Right lobe of liver (tissue), 6 donors: ENCODE measurements at places on chromosomes 1 and 21.

- DNase-seq, result no peak
These were observed 101.8 kb downstream of the CD247 start for GRCh38 chr1:167416506-167416905.

DNA sequence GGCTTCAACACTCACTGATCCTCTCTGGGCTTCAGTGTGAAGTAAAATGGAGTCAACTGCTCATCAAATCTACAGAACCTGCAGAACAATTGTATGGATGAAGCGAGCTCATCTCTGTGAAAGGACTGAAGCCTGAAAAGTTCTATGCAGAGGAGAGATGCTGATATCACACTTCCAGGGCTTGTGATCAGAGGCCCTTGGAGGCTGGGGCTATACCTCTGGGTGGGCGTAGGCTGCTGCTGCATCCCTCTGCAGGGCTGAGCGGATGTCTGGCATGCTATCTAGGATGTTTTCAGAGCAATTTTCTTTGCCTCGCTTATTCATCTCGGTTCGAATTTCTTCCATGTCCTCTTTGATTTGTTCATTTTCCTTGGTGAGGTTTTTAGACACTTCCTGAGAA is 17.6 kb downstream of the OLFML2B start:
- DNase-seq, result no peak

GRCh38 chr1:190244406-190244805 is 233.3 kb downstream of the BRINP3 start:
- DNase-seq, result no peak

DNA sequence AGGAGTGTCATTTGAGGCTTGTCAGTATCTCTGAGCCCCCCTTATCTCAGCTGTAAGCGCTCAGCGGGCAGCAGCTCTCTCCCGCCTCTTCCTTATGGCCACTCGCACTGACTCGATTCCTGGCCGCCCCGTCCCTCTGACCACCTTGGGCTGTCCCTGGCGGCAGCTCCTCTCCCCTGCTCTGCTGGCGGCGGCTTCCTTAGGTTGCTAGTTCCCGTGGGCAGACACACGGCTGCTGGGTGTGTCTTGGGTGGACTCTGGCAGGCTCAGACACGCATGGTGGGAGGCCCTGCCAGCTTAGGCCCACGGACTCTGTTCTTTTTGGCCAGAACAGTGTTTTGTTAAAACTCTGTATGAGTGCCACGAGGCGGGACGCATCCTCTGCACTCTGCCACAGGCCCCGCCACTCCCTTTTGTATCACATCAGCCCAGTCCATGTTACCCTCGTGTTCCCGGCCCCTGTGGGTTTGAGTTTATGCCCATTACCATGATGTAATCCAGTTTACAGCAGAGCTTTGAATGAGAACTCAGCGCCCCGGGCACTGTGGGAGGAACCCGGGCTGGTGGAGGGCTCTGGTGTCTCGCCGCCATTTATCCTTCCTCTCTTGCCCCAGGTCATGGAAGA is 45.9 kb downstream of the COQ8A start:
- peak; percentile 48 for DNase-seq

GRCh38 chr1:57026624-57027354 is 61.0 kb upstream of the C8B start:
- DNase-seq, result no peak

- DNase-seq, result no peak
These were observed 7.4 kb downstream of the PTPRF start for GRCh38 chr1:43538143-43538487.

- DNase-seq, result no peak
These were observed 6.5 kb upstream of the ATP1A4 start for GRCh38 chr1:160144921-160145320.

- DNase-seq, result no peak
These were observed 85.4 kb downstream of the CEP350 start for GRCh38 chr1:180040034-180040433.

DNA sequence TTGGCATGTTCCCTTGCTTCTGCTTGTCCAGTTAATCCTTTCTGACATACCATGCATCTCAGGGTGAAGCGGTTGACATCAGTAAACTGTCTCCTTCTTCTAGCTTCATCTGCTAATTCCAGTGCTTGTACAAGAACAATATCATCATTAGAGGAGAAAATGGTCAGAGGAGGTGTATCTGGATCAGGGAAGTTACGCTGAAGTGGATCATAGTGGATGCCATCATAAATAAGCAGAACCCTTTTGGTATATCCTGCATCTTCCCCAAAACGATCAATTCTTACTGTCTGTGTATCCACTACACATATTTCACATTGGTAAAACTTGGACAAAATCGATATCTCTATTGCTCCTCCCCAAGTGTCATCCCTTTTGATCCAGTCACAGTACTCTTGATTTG is 2.0 kb downstream of the YOD1 start:
- DNase-seq, result no peak

- no peak for DNase-seq
These were observed 21.2 kb upstream of the DISC1 start for GRCh38 chr1:231605149-231606100.

DNA sequence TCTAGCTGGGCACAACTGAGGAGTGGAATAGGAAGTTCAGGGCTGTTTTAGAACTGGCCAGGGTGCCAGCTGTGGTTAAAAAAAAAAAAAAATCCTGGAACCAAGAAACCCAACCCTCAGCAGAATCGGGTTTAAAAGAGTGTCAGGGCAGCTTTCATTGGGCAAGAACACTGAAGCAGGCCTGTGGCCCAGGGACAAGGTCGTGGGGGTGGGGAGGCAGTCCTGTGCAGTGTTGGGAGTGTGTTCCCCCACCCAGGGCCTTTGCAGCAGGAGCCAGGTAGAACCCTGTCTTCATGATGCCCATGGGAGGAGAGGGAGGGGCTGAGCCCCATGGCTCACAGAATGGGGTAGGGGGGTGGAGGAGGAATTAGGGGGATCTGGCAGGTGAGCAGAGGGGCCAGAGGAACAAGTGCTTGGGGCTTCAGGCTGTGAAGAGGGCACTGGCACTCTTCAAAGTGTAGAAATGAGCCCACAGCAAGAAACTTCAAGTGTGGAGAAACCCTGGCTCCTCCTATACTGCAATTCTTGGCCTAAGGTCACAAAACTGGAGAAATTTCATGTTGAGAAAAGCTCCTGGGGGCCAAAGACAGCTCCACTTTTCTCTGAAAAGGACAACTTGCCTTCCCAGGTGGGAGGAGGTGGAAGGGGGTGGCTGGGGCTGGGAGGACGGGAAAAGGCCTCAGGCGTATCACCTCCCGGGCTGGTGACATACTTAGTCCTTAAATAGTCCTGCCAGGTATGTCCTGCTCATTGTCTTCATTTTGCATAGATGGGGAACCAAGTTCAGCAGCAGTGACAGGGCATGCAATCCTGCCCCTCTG is 39.3 kb downstream of the KIAA1614 start:
- no peak for DNase-seq

DNA sequence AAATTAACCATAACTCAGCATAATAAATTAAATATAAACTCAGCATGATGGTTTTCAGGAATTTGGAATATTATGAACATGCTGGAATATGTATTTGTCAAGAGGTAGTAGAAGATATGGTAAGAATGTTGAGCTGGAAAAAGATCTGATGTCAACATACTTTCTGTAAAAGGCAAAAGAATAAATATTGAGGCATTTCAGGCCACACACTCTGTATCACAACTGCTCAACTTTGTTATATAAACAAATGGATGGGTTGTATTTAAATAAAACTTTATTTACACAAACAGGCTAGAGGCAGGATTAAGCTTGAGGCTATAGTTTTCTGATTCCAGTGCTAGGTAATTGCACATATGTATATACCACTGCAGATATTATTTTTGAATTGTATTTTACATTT is 1409.4 kb downstream of the MRPL39 start:
- no peak for DNase-seq

- DNase-seq, result no peak
These were observed 10.4 kb downstream of the LAMB3 start for GRCh38 chr1:209641832-209642172.

DNA sequence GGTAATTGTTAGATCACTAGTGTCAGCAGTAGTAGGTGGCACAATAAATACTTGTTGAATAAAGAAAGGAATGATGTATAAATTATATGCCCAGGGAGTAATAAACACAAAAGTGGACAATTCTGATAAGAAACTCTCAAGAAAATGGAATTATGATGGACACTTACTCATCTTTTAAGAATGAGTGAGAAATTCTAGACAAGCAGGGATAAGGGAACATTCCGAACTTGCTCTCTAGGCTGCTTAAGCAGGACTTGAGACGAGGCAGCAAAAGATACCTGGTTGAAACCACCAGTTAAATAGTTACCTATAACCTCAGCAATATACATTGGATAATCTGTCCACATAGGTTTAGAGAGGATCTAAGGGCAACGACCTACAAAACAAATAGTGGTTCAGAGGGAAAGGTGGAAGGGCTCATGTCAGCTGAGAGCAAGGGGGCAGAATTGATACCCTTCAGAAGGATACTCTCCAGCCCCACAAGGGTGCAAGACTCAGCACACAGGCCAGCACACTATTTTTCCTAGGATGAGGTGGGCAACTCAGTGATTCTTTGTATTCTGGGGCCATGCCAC is 46.3 kb downstream of the XCL2 start:
- DNase-seq, result no peak

- DNase-seq, result no peak
These were observed 187.2 kb downstream of the FGGY start for GRCh38 chr1:59484096-59484495.

GRCh38 chr21:42505090-42505726 is 8.4 kb upstream of the SLC37A1 start:
- no peak for DNase-seq

DNA sequence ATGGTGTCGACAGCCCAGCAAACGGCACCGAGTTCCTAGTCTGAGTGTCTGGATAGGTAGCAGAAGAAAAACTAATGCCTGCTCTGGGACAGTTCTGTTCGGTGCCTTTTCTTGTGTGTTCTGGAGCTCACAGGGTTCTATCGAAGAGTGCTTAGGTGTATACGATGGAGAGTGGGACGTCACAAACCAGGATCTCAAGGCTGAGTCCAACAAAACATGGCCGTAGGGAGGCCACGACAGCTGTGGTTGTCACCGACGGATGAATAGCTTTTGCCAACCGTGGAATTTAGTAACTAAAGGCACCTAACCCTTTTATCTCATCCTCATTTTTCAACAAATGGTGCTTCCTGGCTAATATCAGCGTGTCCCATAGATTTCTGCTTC is 635 bp upstream of the SYNJ1 start:
- DNase-seq, result no peak

- DNase-seq, result no peak
These were observed 46.2 kb downstream of the SH3GLB1 start for GRCh38 chr1:86750530-86750929.

DNA sequence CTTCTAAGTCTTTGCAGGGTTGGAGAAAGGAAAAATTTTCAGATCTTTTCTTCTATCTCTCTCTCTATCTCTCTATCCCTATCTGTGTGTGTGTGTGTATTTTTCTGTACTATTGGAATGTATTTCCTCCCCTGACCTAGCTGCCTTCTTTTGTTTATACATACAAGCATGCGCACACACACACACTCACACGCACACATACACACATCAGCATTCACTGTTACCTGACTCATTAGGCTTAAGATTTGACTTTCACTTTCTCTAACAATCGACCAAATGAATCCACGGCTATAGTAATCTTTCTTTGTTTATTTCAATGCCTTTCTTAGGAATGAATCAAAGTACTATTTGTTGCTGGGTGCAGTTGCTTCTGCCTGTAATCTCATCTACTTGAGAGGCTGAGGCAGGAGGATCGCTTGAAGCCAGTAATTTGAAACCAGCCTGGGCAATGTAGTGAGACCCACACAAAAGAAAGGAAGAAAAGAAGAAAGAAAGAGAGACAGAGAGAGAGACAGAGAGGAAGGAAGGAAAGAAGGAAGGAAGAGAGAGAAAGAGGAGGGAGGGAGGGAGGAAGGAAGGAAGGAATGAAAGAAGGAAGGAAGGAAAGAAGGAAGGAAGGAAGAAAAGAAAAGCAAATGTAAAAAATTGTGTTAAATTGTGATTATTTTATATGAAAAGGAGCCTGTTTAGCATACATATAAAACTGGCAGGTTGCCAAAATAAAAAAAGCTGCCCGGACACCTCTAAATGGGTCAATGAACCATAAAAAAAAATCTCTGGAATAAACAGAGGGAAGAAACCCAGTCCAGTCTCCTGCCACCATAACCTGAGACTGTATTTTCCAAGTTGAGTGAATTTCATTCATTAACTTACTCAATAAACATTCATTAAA is 206.8 kb downstream of the ZNF326 start:
- no peak for DNase-seq

DNA sequence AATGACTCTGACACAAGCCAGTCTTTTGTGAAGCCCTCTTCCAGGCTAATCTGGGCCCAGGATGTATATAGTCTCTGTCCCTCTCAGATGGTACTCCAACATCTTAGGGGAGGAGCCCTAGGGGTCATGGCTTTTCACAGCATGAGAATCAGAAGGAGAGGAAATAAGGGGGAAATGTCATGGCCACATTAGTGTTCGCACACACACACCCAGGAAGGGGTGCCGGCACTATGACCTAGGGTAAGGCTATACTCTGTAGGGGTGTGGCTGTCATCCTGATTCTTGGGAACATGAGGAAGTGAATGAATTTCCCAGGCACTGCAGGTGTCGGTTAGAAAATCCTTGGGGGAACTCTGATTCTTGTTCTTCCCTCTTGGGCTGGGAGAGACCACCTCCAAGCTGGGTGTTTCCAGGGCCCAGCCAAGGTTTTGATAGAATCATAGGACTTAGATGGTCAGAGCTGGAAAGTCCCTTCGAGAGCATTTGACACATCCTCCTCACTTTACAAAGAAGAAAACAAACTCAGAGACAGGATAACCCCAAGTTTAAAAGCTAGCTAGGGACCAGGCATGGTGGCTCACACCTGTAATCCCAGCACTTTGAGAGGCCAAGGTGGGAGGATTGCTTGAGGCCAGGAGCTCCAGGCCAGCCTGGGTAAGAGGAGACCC is 22.0 kb downstream of the GFI1 start:
- DNase-seq, result no peak

DNA sequence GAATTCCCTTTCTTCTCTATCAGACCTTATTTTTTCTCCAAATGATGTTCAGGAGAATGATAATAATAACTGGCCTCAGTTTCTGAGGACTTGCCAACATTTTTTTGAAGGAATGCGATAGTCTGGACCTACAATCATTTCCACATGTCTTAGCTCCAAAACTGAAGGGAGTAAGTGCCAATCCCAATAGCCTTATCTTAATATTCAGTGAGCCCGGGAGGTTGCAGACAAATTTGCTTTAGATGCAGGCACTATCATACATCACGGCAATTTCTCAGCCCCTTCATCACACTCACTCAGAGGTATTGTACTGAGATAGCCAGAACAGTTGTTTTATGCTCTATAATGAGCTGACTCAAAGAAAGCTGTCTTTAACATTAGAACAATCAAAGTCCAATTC is 796.9 kb downstream of the ADGRL2 start:
- DNase-seq, result no peak
